ENCODE measurements at places on chromosomes 1 and 21.

- no peak for DNase-seq
Measured at GRCh38 chr1:171513743-171514142, 28.4 kb downstream of the PRRC2C start.

DNA sequence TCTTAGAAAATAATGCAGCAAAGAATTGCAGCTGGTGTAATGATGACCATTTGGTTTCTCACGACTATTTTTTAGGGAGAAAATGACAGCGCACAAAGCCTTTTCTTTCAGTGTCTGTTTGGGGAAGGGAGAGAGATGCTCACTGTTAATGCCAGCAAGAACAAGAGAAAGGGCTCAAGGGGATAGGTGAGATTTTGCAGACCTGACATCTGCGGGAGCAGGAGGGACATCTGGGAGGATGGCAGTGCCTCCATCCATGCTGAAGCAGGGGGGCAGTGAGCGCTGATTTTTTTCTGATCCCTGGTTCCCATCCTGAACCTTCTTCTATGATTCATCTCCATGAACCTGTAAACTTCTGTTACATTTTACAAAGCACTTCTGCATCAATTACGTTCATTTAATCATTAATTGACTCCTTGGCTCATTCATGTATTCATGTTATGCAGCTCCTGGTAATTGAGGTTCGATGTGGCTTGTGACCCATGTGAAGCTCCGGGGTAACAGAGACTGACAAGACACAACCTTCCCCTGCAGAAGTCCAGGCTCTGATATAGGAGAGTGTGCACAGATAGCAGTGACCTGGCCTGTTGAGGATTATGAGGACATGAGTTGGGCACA is 595.3 kb downstream of the PTPRU start:
- no peak for DNase-seq

GRCh38 chr1:54002544-54003248 is 15.3 kb downstream of the LDLRAD1 start:
- no peak for DNase-seq

GRCh38 chr1:61967750-61968149 is 225.5 kb downstream of the PATJ start:
- DNase-seq: no peak

GRCh38 chr1:151311589-151312331 is 15.5 kb downstream of the PI4KB start:
- DNase-seq: no peak

DNA sequence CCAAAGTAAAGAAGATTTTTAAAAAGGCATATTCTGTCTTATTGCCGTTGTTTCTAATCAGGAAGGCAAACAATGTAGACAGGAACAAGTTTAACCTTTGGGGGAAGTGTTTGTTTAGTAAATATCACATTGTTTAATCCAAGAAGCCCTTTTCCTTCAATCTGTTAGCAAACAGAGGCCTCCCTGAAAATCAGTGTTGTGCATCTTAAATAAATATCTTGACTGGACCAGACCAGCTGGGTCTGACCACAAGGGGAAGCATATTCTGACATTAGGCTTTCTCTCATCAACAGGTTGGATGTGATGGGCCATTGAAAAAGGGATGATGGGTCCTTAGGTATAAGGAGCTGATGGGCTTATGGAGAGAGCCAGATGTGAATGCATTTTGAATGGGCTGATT is 81.8 kb upstream of the SGIP1 start:
- DNase-seq: no peak

GRCh38 chr1:194256010-194256409 is 1069.6 kb upstream of the B3GALT2 start:
- no peak for DNase-seq

DNA sequence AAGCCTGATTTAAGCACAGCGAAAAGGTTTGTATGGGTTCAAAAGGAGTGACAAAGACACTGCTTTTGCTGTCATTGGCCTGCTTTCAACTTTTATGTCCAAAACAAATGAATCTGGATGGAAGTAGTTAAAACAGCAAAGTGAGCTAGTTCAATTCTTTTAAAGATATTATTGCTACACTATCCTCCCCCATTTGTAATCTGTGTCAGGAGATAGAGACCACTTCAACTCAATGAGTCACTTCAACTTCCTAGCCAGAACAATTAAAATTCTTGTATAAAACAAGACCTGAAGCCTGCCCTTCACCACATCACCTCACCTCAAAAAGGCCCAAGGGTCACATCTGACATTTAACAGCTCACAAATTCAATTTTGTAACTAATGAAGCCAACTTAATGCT is 364.1 kb upstream of the LYPLAL1 start:
- DNase-seq: no peak

DNA sequence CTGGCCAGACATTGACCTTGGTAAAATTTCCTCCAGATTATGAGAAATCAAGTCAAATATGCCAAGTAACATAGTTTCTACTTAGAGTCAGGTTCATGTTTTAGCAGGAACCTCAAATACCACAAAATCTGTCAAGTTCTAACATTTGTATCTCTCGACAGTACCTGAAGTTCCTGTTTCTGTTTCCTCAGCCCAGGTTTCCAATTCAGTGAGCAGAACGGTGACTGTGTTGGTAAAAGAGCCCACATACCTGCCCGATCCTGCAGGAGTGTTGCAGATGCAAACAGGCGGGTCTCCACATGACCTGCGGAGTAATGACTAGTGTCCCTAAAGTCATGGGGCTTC is 57.9 kb upstream of the LGALS8 start:
- DNase-seq: peak; percentile 47

DNA sequence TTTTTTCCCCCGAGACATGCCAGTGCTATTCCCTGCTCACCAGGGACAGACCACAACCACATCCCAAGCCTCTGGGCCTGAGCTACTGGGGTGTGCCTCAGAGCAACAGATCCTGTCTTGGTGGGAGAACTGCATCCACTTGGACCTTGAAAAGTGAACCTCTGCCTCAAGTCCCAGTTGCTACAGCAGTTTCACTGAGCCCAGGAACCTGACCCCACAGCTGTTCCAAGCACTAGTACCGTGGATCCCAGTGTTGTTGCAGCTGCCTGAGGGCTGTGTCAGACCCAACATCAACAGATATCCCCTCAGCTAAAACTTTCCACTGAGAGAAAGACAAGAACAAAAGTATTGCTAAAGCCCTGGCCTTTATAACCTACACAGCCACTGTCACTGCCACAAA is 373.0 kb downstream of the PLPP3 start:
- DNase-seq: no peak

- DNase-seq: no peak
Measured at GRCh38 chr1:157154291-157154690, 16.1 kb upstream of the ETV3 start.

GRCh38 chr1:25711555-25712298 is 88.3 kb upstream of the SELENON start:
- DNase-seq: peak; percentile 28

- peak; percentile 70 for DNase-seq
Measured at GRCh38 chr1:205977402-205978014, 25.7 kb downstream of the RAB7B start.

DNA sequence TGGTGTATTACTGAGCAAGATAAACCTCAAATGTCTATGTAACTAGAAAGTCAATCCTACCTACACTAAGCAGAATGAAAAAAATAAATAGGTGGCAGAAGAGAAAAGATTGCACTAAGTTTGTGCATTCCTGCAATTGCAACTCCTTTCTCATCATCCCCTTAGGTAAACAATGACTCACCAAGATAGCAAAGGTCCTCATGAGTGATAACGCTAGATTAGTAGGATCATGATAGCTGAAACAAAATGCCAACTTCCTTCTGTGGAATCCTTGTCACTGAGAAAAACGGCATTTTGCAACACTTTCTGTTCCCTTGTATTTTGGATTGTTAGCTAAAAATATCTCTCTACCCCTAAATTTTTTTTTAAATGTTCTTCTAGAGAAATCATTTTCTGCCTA is 20.0 kb upstream of the FCER1A start:
- no peak for DNase-seq

DNA sequence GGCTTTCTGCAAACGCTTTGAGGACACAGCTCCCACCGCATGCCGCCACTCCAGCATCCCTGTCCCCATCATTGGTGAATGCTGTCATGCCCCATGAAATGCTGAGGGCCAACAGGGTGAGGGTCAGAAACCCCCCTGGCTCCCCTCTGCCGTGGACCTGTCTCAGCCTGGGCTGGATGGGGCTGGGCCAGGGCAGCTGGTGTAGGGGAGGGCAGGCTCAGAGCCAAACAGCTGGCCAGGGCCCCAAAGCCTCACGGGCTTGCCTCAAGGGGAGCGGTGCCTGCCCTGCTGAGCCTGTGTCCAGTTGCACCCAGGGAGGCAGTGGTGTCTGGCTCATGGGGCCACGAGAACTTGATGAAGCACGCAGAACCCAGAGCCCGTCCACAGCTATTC is 49.7 kb downstream of the S100B start:
- no peak for DNase-seq

GRCh38 chr21:32603131-32603530 is 9.0 kb downstream of the CFAP298 start:
- no peak for DNase-seq

DNA sequence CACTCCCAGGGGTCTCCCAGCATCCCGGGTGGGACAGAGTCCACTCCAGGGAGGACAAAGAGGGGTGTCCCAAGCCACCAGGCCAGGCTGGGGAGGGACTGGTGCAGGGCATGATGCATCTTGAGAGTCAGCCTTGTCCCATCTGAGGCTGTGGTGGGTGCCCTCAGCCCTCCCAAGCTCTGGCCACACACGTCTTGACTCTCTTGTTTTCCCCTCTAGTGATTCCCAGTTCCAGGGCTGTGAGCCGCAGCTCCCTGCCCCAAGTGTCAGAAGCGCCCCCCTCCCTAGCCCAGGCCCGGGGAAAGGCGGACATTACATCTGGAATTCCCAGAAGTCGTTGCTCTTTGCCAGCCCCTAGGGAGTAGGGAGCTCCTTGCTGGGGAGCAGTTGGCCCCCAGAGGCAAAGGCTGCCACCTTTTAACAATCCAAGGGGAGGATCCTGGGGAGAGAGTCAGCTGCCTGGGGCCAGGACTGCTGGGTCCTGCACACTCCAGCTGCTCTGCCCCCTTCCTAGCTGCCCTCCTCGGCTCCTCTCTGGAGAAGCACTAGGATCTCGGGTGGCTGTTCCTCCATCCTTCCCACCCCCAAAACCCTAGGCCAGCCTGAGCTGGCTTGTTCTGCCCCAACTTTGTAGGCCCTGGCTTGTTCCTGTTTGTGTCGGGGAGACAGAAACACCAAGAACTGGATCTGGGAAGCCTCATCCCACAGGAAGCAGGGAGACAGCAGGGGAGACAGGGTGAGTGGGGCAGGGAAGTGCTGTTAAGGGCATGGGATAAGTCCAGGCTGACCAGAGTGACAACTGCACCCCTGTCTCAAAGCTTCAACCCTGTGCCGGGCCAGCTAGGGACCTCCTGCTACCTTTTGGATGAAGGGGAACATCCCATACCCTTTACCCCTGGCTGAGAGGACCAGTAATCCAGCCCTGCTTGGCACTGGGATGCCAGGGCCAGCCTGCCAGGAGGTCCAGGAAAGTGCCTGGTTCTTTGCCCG is 3.2 kb upstream of the PTPN7 start:
- no peak for DNase-seq

GRCh38 chr21:40340357-40340756 is 473.1 kb downstream of the PCP4 start:
- DNase-seq: no peak

- DNase-seq: no peak
Measured at GRCh38 chr1:198830412-198830811, 191.6 kb downstream of the PTPRC start.

- DNase-seq: no peak
Measured at GRCh38 chr1:223674119-223674890, 8.8 kb upstream of the CAPN8 start.

DNA sequence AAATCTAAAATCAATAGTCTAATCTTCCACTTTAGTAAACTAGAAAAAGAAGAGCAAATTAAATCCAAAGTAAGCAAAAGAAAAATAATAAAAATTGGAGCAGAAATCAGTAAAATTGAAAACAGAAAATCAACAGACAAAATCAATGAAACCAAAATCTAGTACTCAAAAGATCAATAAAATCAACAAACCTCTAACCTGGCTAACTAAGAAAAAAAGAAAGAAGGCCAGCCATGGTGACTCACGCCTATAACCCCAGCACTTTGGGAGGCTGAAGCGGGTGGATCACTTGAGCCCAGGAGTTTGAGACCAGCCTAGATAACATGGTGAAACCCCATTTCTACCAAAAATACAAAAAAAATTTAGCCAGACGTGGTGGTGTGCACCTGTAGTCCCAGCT is 22.8 kb downstream of the PDIK1L start:
- DNase-seq: no peak

GRCh38 chr1:75559800-75560199 is 51.1 kb downstream of the SLC44A5 start:
- no peak for DNase-seq

DNA sequence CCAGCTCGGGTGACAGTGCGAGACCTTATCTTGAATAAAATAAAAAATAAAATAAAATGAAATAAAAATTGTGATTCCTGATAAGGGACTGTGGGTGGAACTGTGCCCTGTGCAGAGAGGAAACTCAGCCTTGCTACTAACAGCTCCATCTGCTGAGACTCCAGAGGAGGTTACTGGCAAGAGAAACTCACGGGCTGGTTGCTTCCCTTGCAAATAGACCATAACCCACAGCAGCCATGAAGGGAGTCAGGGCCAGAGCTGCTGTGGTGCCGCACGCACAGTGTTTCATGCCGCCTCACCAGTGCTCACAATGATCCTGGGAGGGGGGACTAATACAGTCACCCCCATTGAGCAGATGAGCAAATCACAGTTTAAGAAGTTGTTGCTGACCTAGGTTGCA is 13.7 kb downstream of the ZBTB17 start:
- no peak for DNase-seq

DNA sequence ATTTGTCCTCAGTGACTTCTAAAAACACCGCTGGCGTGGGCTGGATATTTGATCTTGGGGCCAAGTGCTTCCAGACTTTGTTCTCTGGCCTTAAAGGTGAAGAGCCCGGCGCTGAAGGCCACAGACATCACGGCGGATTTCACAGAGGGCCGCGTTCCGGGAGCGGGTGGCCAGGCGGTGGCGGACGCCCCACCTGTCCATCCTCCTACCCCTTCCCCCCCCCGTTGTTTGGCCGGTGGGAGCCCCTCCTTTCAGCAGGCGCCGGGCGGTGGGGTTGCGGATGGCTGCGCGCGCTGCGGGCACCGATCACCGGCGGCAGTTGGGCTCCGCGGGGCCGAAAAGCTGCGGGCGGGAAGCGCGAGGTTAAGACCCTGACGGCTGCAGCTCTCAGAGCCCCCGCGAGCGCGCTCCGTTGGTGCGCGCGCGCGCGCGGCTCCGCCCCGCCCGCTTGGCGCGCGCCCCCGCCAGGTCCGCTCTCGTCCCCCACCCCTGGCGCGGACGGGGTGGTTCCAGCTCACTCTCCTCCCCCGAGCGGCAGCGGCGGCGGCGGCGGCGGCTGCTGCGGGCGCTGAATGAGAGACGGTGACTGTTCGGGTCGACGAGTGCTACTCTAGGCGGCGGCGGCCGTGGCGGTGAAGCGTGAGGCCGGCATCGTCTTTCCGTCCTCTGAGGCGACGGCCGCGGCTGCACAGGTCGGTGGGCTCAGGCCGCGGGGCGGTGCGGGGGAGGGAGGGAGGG is at the start of gene RALGPS2:
Gene RALGPS2 (plus strand): TSS at position 517 of the 738 bp plus-strand sequence. CDS start 51,521 bp downstream, outside the sequence.
- DNase-seq: peak; percentile 52
